ENCODE measurements at places on chromosomes 3 and 15. TPM values are rescaled to one million over a fixed set of nuclear protein-coding genes. Genes with fewer than 3 reads are reported as not detected.

NPAP1 gene
- total RNA-seq = not detected

- no peak for DNase-seq
These were observed 2.5 kb downstream of the DLG1 start for GRCh38 chr3:197295871-197296270.

FRMD5 gene
- 0.51 TPM for total RNA-seq

DNA sequence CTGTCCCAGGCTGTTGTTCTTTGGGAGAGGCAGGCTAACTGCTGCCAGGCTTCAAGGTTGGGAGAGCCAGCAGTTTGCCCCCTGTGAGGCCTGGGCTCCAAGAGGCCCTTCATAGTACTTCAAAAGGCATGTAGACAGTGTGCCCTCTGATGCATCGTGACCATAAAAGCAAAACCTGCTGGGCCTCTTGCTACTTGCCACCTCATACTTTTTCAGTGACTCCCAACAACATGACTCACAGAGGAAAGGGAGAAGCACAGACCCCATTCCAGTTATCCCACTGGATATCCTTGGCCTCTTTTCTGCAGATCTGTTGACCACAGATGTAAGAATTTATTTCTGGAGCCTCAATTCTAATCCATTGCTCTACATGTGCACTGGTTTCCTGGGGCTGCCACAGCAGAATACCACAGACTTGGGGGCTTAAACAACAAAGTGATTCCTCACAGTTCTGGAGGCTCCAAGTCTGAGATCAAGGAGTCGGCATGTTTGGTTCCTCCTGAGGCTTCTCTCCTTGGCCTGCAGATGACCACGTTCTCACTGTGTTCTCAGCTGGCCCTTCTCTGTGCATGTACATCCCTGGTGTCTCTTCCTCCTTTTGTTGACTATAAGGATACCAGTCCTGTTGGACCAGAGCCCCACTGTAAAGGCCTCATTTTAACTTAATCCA is 8.9 kb upstream of the NSMCE3 start:
- no peak for DNase-seq

DNA sequence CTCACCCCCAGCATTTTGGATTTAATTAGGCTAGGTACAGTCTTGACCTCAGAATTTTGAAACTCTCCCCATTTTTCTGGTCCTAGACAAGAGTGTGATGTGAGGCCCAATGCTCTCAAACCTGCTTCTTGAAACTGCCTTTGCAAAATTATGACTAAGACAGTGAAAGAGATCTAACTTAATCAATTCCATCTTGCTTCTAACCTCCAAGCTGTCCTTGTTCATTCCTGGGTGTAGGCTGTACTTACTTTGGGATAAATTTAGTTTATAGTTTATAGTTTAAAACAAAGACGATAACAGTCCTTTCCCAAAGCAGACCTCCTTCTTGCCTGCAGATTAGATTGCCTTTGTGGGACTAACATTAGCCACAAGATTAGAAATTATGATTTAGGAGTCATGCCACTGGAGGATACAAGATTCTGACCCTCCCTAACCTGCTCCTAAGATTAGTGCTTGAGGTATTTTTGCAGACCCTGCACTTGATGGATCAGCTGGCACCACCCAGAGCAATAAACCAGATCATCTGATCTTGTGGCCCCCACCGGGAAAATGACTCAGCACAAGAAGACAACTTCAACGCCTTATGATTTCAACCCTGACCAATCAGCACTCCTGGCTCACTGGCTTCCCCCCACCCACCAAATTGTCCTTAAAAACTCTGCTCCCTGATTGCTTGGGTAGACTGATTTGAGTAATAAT is 59.6 kb downstream of the CD200R1L start:
- DNase-seq = no peak

- DNase-seq = no peak
These were observed 4.6 kb upstream of the CTNNB1 start for GRCh38 chr3:41194701-41195100.

LEO1 gene
- total RNA-seq = 14.9 TPM

SHC4 gene
- not detected for total RNA-seq

- DNase-seq = no peak
These were observed 894.3 kb downstream of the DIPK2A start for GRCh38 chr3:144865948-144866347.

BRPF1 gene
- total RNA-seq = 5.6 TPM

DNA sequence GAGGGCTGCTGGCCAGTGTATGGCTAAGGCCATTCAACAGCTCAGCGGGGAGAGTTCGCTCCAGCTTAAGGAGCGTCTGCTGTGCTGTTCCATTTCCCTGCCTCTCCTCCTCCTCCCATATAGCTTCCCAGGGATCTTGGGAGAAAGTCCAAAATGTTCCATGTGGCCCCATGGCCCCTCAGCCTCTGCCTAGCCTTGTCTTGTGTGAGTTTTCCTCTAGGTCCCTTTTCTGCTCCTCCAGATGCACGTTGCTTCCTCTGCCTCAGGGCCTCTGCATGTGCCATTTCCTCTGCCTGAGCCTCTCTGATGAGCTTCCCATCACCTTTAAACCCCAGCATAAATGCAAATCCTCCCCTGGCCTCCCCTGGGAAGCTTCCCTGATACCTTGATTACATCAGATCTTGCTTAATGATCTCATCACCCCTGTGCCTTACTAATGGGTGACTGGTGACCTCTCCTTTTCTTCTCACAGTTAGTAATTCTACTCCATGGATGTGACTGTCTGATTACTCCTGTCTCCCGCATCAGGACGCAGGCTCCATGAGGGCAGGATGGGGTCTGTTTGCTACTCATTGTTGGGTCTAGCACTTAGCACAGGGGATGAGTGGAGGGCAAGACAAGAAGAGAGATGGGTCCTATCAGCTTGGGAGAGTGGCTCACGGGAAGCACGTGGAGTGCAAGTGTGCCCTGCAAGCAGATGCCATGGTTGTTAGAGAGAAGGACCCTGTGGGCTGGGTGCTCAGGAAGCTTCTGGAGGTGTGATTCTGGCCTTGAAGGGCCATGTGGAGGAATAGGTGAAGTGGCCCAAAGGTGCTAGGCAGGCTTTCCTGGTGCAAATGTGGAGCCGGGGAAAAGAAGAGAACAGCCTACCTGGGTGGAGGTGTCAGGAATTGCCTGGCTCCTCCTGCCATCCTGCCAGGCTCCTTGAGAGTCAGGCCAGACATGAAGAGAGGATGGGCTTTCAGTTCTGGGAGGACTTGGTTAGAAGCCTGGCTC is 23.8 kb downstream of the ITGA11 start:
- no peak for DNase-seq

GRCh38 chr15:25178835-25179672 is 224.3 kb downstream of the SNRPN start:
- DNase-seq = no peak

PRRT3 gene
- total RNA-seq = 0.20 TPM

ZWILCH gene
- 20.0 TPM for total RNA-seq

ACTRT3 gene
- total RNA-seq = 0.81 TPM

- no peak for DNase-seq
These were observed 22.9 kb downstream of the MBNL1 start for GRCh38 chr3:152291649-152292066.

- no peak for DNase-seq
These were observed 47.6 kb downstream of the ARIH1 start for GRCh38 chr15:72521682-72522081.

WDR48 gene
- 18.2 TPM for total RNA-seq

DNA sequence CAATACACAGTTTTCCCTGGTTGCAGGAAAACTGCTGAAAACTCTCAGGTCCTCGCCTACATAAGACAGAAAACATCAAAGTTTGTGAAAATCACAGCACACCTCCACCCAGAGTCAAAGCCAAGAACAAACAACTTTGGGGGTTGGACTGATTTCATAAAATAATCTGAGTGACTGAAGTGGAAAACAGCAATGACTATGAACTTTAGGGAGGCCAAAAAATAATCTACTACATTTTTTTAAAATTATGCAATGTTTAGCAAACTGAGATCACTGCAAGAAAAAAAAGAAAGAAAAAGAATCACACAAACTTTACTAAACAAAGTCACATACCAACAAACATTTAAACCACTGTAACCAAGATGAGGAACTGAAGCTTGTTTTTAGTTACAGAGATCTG is 15.9 kb upstream of the FOXP1 start:
- DNase-seq = no peak

GRCh38 chr3:168364967-168365366 is 269.2 kb upstream of the GOLIM4 start:
- no peak for DNase-seq

CILP gene
- total RNA-seq = not detected

DNA sequence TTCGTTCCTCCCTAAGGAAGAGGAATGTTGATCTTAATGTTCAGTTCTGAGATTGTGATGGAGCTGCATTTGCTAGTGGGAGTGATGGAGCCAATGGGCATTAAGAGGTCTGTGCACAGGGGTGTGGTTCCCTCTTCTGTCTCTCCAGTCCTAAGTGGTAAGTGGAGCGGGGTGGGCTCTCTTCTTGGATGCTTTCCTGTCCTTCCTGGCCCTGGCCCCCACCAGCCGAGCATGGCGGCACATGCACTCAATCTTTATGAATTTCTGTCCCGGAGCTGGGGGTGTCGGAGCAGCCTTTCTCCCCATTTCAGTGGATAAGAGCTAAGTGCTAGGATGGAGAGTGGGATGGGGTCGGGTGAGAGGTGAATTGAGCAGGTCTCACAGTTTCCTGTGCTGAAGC is 37.6 kb upstream of the ADCY5 start:
- DNase-seq = no peak

GRCh38 chr3:62201438-62202035 is 171.8 kb downstream of the FEZF2 start:
- peak; percentile 9 for DNase-seq

DNA sequence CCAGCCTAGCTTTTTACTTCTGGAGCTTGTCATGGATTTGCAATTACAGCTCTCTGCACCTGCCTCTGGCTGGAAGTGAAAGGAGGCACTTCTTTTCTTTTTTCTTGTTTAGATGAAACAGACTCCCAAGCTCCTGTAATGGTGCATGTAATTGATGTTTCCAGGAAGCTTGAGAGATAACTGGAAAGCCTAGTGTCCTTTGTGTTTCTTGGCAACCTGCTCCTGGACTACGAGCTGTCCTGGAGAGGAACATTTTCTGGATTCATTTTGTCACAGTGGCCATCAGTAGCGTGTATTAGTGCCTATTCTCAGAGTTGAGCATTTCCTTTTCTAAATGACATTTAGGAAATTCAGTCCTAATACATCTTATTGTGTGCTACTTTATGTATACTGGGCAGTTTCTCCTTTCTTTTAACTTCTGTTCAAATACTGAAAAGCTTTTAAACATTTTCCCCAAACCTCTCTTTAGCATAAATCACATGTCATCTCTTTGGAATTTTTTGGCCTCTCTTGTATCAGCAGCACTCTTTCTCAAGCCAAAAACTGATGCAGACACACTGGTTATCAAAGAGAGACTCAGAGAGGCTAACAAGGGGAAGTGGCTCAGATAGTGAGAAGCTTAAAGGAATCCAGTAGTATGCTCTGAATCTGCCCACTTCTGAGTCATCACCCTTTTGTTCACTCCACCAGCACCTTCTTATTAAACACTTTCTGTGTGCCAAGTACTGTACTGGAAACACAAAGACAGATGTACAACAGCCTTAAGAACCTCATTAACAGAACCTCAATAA is 62.6 kb upstream of the SLC2A2 start:
- peak; percentile 67 for DNase-seq

DNA sequence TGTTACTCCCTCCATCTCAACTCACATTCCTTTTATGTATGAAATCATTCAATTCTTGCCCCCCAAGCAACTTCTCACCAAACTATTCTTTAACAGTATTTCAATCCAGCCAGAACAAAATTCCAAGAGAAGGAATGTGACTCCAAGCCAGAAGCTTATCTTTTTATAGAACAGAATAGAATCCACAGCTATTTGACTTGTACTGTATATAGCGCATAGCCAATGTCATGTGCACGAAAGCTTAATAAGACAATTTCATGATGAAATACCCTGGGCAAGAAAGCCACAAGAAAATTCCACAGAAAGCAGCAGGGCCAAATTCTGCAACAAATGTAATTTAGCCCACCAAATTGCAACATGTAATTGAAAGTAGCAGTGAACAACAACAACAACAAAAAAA is 127.6 kb upstream of the UBE2E2 start:
- peak; percentile 4 for DNase-seq

- DNase-seq = no peak
These were observed 8.4 kb upstream of the PLA2G4D start for GRCh38 chr15:42102646-42103235.

DNA sequence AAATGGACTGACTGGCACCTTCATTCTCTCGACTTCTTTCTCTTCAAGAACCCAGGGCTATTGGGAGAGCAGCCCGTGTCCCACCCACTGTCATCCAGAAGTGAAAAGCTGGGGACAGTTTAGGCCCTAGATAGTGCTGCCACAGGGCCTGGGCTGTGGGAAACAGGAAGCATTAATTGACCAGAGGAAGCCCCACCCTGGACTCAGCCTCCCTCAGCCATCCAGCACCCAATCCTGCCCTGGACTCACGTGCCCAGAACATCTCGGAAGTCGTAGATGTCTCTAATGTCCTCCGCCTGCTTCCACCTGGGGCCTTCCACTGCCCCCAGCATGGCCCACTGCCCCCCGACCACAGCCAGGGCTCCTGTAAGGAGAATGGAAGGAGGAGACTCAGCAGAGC is 2.3 kb downstream of the CAMK1 start:
- no peak for DNase-seq

PLSCR5 gene
- total RNA-seq = not detected

DNA sequence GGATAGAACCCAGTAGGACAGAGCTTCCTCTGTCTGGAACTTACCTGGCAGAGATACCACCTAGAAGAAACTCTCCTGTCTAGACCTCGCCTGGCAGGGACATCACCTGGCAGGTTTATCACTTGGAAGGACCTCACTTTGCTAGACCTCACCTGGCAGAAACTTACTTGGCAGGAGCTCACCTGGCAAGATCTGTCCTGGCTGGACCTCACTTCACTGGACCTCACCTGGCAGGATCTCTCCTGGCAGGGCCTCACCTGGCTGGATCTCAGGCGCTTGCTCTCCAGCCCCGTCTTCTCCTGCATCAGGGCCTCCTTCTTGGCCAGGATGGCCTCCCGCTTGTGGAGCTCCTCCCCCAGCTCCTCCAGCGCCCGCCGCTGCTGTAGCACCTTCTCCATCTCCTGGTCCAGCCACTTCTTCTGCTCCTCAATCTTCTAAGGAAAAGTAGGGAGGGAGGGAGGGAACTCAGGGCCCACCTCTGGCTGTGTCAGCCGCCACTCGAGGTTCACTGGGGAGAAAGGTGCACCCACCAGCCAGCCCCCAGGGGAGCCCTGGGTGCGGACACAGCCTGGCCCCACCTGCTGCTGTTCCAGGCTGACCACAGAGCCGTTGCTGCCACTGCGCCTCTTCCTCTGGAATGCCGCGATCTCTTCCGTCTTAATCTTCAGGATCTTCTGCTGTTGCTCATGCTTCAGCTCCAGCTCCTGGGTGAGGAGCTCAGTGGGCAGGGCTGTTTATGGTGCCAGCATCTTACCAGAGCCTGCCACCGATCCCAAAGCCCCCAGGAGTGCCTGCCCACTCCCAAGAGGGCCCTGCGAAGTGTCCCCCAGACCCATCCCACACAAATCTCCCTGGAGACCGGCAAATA is 22.5 kb downstream of the KIF7 start:
- no peak for DNase-seq

GRCh38 chr3:70982284-70982683 is 601.2 kb downstream of the FOXP1 start:
- no peak for DNase-seq
